ENCODE measurements at places on chromosomes 4 and X.

DNA sequence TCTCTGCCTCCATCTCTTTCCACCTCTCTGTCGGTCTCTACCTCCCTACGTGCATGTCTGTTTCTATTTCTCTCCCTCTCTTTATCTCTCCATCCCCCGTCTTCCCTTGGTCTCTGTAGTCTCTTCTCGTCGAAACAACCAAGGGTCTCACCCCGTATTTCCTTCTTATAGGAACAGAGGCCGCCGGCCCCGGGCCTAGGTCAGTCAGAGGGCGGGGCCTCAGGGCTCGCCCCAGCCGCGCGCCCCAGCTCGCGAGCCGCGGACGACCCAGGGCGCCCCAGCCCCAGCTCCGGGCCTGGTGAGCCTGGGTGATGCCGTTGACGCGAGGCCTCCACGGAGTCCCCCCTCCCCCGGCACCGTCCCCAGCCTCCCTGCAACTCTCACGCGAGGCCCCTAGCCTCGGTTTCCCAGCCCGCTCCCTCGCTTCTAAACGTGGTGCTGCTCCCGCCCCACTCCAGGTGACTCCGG, 6.6 kb downstream of the TIMM17B start:
- DNase-seq = no peak

- DNase-seq = no peak
Observed at GRCh38 chrX:104749951-104750610, 184.1 kb downstream of the IL1RAPL2 start.

DNA sequence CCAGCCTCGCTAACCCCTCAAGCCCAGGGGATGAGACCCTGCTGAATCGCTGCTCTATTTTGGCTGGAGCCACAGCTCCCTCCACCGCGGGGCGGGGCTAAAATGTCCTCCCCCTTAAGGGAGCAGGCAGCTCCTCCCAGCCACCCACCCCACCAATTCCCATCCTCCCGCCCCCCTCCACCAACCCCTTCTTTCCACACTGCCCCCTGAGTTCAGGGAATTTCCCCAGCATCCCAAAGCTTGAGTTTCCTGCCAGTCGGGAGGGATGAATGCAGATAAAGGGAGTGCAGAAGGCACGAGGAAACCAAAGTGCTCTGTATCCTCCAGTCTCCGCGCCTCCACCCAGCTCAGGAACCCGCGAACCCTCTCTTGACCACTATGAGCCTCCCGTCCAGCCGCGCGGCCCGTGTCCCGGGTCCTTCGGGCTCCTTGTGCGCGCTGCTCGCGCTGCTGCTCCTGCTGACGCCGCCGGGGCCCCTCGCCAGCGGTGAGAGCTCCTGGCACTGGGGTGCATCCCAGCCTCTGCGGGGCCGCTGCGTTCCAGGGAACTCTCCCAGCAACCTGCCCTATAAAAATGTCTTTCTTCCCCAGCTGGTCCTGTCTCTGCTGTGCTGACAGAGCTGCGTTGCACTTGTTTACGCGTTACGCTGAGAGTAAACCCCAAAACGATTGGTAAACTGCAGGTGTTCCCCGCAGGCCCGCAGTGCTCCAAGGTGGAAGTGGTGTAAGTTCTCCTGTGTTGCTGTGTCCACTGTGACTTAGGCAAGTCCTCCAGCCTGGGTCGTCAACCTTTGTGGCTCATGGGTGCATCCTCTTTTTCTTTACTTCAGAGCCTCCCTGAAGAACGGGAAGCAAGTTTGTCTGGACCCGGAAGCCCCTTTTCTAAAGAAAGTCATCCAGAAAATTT, at the start of gene CXCL6:
TSS of gene CXCL6 (plus strand) at position 306 of the 907 bp plus-strand sequence. CDS start at position 379, 73 bp downstream.
- no peak for DNase-seq

DNA sequence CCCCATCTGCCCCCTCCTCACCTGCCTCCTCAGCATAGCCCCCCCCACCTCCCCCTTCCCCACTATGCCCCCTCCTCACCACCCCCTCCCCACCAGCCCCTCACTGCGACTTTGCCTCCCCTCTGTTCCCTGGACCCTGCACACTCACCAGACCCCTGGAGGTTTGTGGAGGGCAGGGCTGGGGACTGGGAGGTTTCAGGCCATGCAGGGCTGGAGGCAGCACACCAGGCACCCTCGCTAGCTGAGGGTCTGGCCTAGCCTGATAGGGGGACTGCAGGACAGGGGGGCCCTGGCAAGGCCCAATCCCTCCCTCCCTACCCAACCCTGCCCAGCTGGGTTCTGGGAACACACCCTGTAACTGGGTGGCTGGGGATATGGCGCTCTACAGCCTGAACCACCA, 28.0 kb downstream of the TACC3 start:
- no peak for DNase-seq

GRCh38 chrX:107549504-107549903, 78.8 kb upstream of the PRPS1 start:
- DNase-seq = no peak

- DNase-seq = no peak
Observed at GRCh38 chrX:49862093-49862492, 17.2 kb upstream of the USP27X start.

DNA sequence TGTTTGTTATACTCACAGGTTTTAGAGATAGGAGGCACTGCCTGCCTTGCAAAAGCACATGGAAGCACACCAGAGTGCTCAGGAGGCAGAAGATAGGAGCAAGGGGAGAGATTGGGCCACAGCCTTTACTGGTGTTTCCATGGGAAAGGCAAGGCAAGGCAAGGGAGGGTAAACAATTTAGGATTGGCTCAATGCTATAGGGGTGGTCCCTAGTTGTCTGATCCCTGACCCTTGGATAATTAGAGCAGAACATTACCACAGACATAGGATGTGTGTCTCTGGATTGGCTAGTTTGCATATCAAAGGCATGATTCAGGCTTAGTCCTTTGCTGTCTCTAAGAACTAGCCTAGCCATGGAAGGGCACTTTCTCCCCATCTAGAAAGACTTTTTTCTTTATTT, 36.1 kb downstream of the GRXCR1 start:
- DNase-seq = no peak

DNA sequence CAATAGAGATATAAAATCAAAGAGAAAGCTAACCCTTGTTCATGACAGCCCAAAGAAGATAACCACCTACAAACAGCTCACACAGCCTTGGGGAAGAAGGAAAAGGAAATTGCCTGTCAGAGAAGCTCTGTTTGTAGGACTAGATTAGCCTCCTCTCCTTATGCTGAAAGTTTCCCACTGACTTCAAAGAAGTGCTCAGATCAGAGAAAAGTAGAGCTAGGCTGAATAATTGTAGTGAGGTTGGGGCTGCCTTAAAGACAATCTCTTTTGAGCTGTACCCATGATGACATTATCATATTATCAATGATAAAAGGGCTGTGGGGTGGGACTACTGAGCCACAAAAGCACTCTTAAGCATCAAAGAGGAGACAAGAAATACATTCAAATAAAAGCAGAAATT, 223.0 kb upstream of the GALNT7 start:
- no peak for DNase-seq

DNA sequence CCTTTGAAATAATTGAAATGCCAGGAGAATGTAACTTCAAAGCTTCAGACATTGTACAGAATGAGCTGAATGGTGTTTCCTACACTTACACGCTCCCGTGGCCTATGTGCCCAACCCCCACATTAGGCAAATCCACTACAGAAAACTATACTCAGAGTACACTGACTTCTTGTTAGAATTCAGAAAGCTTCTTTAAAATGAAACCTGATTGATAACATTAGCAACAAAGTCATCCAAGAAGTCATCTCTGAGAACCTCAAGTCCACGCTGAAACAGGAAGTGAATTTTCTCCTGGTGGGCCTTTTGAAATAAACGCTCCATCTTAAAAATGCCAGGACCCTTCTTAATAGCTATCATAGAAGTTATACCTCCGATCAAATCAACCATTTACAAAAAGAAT, 136.3 kb downstream of the TSPAN5 start:
- DNase-seq = no peak

GRCh38 chr4:188162698-188163097, 23.5 kb downstream of the TRIML1 start:
- DNase-seq = no peak

DNA sequence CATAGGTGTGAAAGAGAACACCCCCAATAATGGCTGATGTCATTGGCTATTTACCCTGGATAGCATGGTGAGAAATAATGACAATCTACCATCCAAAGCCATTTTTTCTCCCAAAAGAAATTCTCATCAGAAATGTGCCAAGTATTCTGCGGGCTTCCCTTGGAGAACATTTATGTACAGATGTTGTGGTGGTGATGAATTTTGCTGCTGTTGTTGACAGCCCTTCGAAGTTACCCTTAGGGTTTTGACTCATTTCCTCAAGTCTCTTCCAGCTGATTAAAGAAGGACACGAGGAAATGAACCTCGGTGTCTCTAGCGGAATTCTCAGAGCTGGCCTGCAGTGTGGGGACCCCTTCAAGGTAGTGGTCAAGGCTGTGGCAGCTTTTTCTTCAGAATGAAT, 3.4 kb downstream of the KIT start:
- DNase-seq = no peak
